Type B pancreatic cell (in vitro differentiated cells): ENCODE measurements at places on chromosomes 3 and 15. TPM values are rescaled to one million over a fixed set of nuclear protein-coding genes. Genes with fewer than 3 reads are reported as not detected.

- DNase-seq: no peak
Observed at GRCh38 chr3:106714400-106714799, 662.8 kb upstream of the CCDC54 start.

DNA sequence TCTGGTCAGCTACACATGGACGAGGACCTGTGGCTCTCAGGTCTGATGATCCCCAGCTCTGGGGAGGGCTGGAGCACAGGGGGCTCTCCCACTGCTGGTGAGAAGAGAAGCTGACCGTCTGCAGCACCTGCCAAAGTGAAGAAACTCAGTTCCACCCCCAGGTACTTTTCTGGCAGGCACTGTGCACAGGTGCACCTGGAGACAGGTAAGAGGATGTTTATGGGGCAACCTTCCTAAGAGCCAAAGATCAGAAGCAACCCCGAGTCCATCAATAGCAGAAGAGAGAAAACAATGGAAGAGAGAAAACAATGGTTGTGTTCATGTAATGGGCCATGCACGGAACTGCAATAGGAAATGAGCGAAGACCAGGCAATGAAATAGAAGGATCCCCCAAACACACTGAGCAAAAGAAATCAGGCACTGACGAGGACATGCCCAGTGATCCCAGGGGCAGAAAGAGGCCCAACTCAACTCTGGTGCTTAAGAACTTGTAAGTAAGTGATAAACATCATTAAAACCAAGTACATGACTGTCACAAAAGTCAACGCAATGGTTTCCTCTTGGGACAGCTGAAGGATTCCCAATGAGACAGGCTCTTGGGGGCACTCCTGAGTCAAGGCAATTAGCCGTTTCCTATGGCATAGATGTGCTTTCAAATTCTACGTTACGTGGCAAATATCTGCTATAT is 95.0 kb upstream of the ALDH1A3 start:
- peak; percentile 18 for DNase-seq

The ACTC1 gene
- total RNA-seq: 0.52 and 19.7 TPM in 2 replicates

GRCh38 chr3:190017521-190018288 is 103.0 kb downstream of the P3H2 start:
- DNase-seq: no peak

GRCh38 chr3:100261485-100261903 is 702 bp downstream of the TBC1D23 start:
- DNase-seq: no peak

- DNase-seq: no peak
Observed at GRCh38 chr3:85570819-85571218, 612.0 kb downstream of the CADM2 start.

- no peak for DNase-seq
Observed at GRCh38 chr3:142987080-142987700, 14.2 kb upstream of the U2SURP start.

GRCh38 chr3:139455855-139456254 is 20.5 kb downstream of the RBP2 start:
- DNase-seq: no peak

DNA sequence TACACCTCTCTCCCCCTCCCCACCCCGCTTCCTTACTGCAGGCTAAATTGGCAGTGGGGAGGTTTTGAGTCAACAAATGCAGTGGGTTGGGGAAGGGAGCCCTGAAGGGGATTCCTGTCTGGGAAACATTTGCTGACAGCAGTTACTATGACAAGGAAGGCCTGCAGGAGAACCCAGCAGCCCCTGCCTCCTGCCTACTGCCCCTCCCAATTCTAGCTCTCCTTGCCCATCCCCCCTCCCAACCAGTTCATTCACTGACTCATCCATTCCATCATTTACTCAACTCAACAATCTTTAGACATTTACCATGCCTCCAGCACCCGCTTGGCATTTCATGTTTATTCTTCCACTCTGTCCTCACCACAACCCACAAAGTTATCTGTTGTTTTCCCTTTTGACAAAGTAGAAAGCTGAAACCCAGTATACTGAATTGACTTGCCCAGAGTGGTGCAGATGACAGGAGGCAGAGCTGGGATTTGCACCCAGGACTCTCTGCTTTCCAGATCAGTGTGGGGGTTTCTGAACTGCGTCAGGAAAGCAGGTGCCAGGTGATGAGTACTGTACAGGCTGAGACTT is 75.0 kb downstream of the MAGEF1 start:
- DNase-seq: no peak

GRCh38 chr15:74802862-74803447 is 9.7 kb upstream of the LMAN1L start:
- no peak for DNase-seq

DNA sequence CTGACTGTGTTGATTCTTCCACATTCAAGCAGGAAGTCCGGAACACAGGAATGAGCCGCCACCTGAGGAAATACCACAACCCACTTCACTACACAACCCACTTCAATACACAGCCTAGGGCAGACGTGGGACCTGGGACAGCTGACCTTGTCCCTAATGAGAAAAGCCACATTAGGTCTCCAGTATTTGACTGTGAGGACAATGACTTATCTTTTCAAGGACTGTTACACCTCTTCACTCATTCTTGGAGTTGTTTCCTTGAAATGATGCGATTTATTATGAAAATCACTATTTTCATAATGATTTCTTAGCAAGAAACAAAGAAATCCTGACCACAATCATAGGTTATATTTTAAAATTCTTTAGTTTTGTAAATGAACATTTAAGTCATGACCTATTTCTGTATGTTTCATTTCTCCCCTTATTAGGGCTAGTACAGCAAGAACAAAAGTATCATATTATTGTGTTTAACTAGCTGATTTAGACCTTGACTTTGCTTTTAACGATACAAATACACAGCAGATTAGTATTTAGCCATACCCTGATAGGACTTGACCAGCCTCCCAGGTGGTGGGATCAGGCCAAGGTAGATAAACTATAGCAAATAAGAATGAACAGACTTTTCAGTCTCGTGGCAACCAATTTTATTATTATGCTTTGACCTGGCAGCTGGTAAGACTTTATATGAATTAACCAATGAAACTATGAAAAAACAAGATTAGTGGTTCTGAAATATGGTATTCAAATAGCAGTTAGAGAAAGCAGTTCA is 6.0 kb downstream of the RAB27A start:
- DNase-seq: no peak

DNA sequence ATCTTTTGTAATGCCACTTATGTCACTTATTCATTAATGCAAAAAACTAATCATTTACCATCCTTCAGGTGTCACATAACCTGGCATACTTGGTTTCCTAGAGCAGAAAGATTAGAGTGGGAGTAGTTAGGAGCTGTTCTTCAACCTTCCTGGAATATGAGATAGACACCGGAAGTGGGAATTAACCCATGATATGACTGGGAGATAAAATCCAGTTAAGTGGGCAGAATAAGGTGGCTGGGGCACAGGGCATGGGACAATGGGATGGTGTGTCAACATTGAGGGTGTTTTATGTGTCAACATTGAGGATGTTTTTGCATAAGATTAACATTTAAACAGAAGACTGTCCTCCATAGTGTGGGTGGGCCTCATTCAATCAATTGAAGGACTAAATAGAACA is 94.3 kb upstream of the CBLB start:
- no peak for DNase-seq

GRCh38 chr3:82494977-82495489 is 733.6 kb upstream of the GBE1 start:
- DNase-seq: no peak

DNA sequence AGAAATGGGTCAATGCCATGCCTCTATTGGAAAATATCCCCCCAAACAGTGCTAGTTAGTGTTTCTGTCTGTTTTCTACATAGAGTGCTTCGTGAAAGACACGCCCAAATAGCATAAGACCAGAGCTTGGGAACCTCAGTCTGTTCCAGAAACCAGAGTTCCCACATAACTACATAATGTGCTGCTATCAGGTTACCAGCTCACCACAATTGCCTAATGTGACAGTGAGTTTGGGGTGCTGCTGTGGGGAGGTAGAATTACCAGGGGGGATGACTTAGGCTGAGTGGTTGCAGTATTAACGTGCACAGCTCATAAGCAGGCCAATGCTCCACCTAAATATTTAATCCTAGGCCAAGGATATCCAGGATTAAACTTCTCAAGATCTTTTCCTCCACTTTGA is 39.2 kb downstream of the DUT start:
- no peak for DNase-seq

DNA sequence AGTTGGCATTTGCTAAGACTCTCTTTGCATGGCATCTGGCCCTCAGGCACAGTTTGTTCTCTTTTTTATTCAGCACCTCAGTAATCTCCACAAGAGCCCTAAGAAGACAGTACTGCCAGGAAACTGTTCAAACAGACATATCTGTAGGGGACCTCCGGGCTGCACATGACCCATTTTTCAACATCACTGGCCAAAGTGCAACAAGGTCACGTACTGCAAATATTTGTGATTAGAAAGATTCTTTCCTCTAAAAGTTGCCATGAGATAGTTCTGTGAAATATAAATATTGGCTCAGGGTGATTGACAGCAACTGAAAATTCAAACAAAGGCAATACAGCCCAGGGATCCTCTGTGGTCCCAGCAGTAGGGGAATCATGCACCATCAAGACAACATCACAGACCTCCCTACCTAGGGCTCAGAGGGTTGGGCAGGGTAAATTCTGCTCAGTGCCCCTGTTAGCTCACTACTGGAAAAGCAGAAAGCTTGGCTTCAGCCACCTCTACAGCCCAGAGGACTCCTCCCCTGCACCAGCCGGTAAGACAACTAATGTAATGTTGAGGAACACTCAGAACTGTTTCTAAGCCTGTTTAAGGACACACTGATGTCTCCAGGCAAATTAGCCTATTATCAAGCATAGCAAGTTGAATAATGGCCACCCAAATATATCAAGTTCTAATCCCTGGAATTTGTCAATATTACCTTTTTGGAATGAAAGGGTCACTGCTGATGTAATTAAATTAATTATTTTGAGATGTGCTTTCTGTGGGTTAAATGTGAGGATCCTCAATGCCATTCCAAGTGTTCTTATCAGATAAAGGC is 117.4 kb upstream of the LPP start:
- no peak for DNase-seq

DNA sequence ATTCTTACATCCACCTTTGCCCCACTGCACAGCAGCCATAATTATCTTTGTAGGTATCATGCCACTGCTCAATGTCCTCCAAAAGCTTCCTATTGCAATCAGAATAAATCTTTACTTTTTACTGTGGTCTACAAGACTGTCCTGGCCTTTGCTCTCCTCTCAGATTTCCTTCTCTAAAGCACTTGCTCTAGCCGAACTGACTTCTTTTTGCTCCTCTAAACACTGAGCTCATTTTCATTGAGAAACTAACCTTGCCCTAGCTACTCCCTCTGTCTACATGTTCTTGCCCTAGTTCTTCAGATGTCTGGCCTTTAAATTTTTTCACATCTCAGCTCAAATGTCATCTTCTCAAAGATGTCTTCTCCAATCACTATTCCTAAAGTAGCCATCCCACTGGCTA is 342.8 kb downstream of the TBC1D5 start:
- DNase-seq: no peak

The SNURF gene
- 16.7 and 20.2 TPM in 2 replicates for total RNA-seq

GRCh38 chr3:126316031-126316461 is 41.2 kb downstream of the KLF15 start:
- DNase-seq: peak; percentile 57

The GOLGA6L7 gene
- total RNA-seq: not detected in 2 replicates

GRCh38 chr3:183766745-183767606 is 58.4 kb downstream of the MAP6D1 start:
- DNase-seq: peak; percentile 77

The CRYGS gene
- total RNA-seq: 1.2 and 7.8 TPM in 2 replicates

DNA sequence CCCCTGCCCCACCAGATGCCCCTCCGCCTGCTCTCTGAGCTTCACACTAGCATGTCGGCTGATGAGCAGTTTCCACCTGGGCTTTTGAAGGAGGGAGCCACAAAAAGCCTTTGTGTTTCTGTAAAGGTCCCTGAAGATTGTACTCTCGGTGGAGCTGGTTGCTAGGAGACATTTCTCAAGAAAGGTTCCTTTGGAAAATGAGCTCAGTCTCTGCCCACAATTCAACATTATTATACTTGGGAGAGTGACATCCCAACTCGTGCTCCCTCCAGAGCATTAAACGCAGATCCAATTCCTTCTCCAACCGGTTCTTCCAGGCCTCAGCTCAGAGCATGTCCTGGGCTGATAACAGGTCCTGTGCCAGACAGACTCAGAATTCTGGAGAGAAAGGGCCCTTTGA is 26.8 kb upstream of the FAM107A start:
- DNase-seq: no peak

GRCh38 chr3:71087143-71088018 is 496.1 kb downstream of the FOXP1 start:
- DNase-seq: no peak

GRCh38 chr15:75523011-75523410 is 56.1 kb downstream of the PTPN9 start:
- DNase-seq: no peak

DNA sequence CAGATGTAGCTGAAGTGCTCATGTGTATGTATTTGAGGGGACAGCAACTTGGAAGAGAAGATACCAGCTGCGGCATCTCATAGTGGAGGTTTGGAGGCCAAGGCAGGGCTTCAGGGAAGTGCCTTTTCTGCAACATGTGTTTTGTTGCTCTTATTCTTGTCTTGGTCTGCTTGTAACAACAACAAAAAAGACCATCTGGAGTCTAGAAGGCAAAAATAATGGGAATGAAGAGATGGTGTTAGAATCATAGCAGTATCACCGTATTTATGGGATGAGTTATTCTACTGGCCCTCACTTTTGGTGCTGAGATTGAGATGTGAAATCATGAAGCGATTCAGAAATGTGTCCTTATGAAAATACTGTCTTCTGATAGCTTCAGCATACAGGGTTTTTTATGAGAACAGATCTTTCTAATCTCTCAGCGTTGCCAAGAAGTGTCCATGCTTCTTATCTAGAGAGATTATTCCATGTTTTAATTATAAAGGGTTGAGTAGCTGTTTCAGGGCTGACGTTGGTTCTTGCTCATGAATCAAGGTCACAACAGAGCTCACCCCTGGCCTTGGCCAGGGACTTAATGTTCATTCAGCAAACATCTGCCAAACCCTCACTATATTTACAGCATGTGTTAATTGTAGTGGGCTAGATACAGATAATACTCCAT is 58.0 kb downstream of the ITPR1 start:
- DNase-seq: no peak

DNA sequence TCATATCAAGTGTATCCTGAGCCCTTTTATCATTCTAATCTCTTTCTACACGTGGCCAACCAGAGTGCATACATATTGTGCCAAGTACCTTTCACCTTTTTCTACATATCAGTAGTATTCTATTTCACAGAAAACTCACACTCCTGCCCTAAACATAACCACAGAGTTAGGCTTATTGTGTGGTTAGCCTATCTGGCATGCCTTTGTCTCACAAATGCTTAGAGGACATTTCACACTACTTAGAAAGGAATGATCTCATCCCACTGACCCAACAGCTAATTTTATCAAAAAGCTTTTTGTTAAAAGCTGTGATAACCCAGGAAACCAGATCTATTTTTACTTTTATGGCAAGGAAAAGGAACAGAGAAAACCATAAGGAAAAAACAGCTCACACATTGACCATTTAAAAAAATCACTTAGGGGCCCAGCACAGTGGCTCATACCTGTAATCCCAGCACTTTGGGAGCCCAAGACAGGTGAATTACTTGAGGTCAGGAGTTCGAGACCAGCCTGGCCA is 17.8 kb upstream of the MAP4 start:
- no peak for DNase-seq
